ENCODE measurements at places on chromosomes 11 and 22.
A peak's percentile ranks its signal among the peaks of the same experiment; 100 is the strongest.

DNA sequence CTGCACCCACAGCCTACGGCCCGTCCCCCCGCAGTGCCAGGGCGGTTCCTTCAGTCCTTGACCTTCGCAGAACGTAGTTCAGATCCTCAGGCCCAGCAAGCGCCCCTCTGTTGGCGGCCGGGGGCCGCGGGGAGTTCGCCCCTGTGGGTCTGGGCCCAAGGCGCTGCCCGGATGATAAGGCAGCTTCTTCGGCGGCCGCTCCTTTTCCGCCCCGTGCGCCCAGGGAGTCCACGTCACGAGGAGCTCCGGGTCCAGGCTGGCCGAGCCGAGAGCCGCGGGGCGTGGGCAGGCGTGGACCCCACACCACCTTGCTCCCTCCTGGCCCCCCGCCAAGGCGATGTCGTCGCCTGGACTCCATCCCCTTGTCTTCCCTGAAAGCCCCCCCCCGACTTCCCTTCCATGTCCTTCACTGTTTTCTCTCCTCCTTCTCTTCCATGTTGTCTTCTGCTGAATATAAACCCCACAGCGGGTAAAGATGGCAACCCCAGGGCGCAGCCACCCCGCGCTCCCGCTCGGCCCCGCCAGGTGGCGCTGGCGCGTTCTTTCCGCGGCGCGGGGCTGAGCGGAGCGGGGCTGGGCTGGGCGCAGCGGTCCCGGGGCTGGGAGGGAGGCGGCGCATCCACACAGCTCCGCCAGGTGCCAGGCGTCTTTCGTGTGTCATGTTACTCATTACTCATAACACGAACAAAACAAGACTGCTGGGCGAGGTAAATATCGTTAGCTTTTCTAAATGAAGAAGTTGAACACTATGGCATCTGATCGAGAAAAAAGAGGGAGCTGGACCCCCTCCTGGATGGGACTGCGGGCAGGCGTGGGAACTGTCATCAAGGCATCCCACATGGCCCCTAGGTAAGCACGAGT is 321.0 kb downstream of the NTM start:
- no peak for DNase-seq

DNA sequence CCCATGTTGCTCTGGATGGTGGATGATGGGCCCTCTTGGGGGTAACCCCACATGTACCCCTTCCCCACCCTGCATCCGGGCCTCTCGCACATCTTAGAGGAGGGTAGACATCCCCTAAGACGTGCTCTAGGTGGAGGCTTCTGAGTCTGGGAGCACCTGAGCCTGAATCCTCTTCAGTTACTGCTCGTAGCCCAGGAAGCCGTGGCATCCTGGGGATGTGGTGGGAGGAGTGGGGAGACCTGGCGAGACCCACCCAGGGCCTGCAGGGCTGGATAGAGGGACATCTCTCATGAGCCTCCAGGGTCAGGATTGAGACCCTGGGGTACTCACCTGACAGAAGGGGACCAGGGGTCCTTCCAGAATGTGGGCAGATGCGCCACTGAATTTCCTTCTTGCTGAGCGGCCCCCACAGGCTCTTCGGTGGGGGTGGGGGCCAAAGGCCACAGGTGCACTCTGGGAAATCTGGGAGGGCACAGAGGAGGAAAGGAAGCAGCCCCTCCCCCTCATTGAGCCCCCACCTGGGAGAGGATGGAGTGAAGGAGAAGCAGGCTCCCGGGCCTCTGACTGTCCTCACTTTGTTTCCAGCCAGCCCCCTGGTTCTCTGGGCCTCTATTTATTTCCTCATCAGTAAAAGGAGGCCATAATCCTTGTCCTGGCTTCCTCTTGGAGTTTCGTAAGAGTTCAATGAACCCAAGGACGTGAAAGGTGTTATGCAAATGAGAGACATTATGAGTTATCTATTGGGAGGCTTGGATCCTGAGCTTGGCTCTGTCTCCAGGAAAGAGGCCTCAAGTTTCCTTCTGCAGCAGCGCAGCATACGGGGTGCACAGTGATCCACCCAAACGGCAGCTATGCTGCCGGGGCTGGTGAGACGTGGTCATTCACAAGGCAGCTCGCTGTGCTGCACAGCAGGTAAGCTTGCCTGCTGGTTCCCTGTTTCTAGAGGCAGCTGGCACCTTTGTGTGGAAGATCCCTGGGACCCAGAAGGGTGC is 31.2 kb downstream of the KCNJ4 start:
- DNase-seq, result no peak

GRCh38 chr11:6474806-6475500 is 1.2 kb upstream of the TRIM3 start:
- no peak for DNase-seq

DNA sequence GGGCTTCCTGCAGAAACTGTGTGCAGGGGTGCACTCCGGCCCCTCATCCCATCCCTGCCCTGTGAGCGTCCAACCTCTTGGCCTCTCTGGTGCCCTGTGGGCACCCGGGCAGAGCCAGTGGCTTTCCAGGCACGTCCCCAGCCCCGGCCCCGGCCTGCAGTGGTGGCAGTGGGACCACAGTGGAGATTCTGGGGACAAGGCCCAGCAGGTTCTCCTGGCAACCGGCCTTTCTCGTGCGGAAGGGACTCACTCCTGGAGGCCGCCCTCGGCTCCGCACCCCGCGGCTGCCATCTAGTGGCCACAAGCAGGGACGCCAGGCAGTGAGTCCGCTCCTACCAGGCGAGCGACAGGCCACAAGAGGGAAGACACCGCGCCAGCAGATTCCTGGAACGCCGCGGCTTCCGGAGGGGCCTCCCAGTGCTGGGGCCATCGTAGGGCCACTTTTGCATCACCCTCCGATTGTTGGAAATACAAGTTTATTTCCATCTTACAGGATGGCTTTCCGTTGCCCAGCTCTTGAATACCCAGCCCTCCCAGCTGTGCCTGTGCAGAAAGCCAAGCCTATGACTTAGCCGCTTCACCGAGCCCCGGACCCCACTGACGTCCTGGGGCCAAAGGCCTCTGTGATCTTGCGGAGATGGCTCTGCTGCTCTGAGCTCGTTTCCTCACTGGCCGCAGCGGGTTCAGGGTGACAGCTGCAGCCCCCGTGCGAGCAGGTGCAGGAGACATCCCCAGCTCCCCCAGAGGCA is 357.3 kb downstream of the CTTN start:
- DNase-seq, result peak; percentile 64

- no peak for DNase-seq
Observed at GRCh38 chr11:22342211-22343031, 4.2 kb downstream of the SLC17A6 start.

DNA sequence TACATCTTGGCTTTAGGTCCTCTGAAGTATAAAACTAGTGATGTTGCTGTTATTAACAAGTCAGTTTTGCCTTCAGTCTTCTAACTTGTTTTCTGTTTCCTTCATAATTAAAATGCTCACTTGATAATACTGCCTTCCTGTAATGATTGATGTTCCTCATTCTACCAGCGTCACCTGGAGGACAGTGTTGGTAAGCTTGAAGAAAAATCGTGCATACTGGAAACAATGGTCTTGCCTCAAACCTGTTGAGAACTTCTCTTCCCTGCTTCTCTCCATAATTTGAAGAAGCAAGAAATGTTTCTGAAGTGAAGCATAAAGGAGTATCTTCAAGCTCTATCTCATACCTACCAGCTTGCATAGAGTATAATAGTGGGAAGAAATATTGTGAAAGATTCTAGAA is 3.0 kb downstream of the YWHAH start:
- DNase-seq, result peak; percentile 31

DNA sequence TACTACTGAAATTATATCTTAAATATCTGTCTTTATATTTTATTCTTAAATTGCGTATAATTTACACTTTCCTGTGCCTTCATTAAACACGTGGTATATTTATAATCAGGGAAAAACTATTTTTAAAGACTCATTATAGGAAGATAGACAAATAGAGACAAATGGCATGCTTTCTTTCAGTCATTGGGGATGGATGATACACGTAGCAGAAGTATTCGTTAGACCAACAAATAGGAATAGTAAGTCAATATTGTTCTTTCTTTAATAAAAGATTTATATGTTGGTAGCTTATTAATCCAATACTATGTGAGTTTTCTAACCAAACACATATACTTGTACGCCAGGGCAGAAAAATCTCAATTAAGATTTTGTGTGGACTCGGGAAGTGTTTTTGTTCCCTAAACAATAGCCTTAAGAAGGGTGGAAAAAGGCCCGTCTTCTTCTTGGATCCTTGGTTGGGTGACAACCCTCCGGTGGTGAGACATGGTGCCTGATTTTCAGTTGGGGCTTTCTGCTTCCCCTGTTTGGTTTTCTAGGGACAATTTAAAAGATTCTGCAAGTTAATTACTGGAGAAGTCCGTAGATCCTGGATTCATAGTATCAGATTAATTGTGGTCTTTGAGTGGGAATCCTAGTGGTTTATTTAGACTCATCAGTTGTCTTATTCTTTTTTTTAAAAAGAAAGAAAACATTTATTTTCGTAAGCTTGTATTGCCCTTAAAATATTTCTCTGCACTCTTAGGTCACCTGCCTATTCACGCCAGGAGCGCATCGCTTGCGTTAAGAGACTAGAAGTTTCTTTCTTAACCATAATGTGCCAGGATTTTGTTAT is 83.5 kb upstream of the WNT7B start:
- no peak for DNase-seq
